Psoas muscle (tissue), 8 donors: ENCODE measurements at places on chromosomes 12 and 14. TPM values are rescaled to one million over a fixed set of nuclear protein-coding genes. Genes with fewer than 3 reads are reported as not detected.

DNA sequence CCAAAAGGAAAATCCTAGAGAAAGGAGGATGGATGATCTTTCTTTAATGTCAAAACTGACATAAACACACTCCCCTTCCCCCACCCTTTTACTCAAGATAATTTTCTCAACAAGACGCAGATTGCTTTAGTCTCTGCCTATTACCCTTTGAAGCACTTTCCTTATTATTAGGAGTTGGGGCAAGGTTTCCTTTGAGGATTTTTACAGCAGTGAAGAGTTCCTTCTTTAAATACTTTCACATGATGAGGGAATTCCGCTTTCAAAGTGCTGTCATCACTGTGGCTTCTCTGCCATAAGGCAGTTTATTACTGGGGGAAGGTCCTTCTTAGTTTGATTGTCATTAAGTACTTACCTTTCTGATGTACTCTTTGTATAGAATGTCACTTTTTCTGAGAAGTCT lies 172.1 kb downstream of the MSRB3 start:
- H3K4me3 ChIP-seq: no peak overlapping the region
- no peak for DNase-seq
- H3K4me1 ChIP-seq: no peaks in the 10 kb centered on the region
- no peaks in the 10 kb centered on the region for H3K27me3 ChIP-seq

- H3K27me3 ChIP-seq: no peaks in the 10 kb centered on the region
- H3K27ac ChIP-seq: no peak overlapping the region
- H3K4me3 ChIP-seq: no peak overlapping the region
- no peak for DNase-seq
- no peaks in the 10 kb centered on the region for H3K36me3 ChIP-seq
Measured at GRCh38 chr12:87270919-87271318, 758.3 kb downstream of the C12orf50 start.

DNA sequence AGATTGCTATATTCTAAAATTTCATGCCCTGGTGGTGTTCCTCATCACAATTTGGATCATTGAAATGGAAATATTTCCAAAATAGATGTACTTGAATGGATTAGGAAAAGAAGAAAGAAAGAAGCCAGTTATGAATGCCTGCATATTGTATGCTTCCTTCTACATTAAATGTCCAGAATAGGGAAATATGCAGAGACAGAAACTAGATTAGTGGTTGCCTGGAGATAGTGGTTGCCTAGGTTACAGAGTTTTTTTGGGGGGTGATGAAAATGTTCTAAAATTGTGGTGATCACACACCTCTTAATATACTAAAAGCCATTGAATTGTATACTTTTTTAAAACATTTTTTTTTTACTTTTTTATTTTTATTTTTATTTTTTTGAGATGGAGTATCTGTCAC lies 18.0 kb downstream of the TUBA1A start:
- H3K27me3 ChIP-seq: no peaks in the 10 kb centered on the region
- DNase-seq: no peak
- no peaks in the 10 kb centered on the region for H3K4me1 ChIP-seq
- no peak overlapping the region for H3K27ac ChIP-seq
- no peaks in the 10 kb centered on the region for H3K36me3 ChIP-seq
- H3K4me3 ChIP-seq: no peak overlapping the region

DNA sequence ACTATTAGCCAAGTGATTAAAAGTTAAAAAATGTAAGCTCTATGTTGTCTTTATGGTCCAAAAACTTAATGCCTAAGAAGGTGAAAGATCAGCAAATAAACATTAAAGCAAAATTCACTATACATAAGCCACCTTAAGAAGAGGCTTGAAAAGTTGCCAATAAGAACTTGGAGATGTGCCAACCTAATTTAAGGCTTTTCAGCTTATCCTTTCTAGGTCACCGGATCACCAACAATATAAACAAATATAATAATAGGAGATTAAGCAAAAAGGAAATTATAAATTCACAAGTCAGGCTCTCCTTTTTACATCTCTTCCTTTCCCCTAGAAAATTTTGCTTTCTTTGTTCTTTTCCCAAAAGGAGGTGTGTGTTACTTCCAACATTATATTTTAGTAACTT lies 30.9 kb downstream of the SLC2A3 start:
- no peaks in the 10 kb centered on the region for H3K27me3 ChIP-seq
- no peaks in the 10 kb centered on the region for H3K36me3 ChIP-seq
- H3K27ac ChIP-seq: no peak overlapping the region
- no peak overlapping the region for H3K4me3 ChIP-seq
- no peaks in the 10 kb centered on the region for H3K4me1 ChIP-seq

- H3K4me1 ChIP-seq: peaks cover 18% of the 10 kb centered on the region
- DNase-seq: no peak
- no peak overlapping the region for H3K4me3 ChIP-seq
- no peaks in the 10 kb centered on the region for H3K27me3 ChIP-seq
- no peak overlapping the region for H3K27ac ChIP-seq
Measured at GRCh38 chr14:89474464-89474863, 57.4 kb upstream of the FOXN3 start.

The AACS gene
- total RNA-seq: 4.7 TPM

DNA sequence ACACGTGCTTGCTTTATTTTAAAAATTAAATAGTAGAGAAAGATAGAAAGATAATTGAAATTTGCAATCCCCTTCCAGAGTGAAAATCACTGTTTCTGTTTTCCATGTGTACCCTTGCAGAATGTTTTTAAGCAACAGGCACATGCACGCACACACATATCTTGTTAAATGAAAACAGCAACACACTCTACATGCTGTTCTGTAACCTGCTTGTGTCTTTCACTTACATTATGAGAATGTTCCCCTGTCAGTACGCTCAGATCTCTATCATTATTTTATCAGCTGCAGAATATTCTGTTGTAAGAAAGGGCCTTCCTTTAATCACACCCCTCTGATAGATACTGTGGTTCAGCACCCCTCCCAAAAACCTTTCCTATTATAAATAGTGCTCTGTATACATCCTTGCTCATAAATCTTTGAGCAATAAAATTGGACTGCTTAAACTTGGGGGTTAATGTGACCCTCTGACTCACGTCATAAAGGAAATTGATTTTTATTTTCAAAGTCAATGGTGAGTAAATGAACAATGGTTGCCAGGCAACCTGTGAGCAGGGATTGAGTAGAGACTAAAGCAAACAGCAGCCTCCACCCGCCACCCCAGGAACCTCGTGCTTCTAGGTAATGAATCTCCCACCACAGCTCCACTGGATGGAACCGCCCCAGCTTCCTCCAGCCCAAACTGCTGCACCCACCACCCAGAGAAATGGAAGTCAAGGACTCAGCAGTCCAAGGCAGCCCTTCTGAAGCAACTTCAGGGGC lies 31.9 kb upstream of the CHGA start:
- H3K27ac ChIP-seq: no peak overlapping the region
- H3K36me3 ChIP-seq: no peaks in the 10 kb centered on the region
- H3K4me3 ChIP-seq: no peak overlapping the region
- DNase-seq: no peak
- no peaks in the 10 kb centered on the region for H3K27me3 ChIP-seq
- no peaks in the 10 kb centered on the region for H3K4me1 ChIP-seq

DNA sequence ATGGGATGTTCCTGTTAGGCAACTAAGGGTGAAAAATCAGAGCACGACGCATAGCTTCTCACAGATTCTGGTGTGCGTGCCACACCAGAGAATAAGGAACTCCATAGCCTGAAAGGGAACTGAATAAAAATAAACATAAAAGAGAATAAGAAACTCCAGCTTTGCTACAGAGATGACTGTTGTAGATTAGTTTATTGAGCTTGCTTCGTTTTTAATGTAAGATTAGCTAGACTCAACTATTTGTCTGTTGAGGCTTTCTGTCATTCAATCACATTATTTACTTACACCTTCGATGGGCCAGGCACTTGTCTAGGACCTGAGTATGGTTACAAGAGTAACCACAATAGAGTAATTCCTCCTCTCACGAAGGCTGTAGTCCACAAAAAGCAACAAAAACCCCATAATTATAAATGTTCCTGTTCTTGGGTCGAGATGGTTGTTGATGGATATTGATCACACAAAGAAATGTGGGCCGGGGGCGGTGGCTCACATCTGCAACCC lies 807 bp upstream of the ZCCHC8 start:
- H3K4me1 ChIP-seq: peaks cover 35% of the 10 kb centered on the region
- H3K27ac ChIP-seq: peak overlapping the region; percentile 99
- no peak for DNase-seq
- peak overlapping the region; percentile 96 for H3K4me3 ChIP-seq
- no peaks in the 10 kb centered on the region for H3K27me3 ChIP-seq

DNA sequence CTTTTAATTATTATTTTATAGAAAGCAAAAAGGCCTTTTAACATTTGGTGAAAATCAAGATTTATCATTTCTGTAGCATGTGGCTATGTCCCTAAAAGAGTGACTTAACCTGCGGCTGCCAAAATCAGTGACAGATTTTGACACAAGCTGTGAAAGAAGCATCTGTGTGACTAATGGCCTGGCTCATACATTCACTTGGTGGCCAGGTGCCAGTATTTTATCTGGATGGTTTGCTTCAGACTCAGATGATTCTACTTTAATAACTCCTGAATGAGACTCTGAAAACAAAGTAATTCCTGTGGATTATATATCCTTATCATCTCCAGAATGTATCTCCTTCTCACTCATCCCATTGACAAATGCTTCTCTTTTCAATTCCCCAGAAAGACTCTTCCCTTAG lies 103.0 kb downstream of the FSCB start:
- DNase-seq: no peak
- no peaks in the 10 kb centered on the region for H3K4me1 ChIP-seq
- no peak overlapping the region for H3K4me3 ChIP-seq
- H3K36me3 ChIP-seq: no peaks in the 10 kb centered on the region

The SRRM4 gene
- 0.19 TPM for total RNA-seq

DNA sequence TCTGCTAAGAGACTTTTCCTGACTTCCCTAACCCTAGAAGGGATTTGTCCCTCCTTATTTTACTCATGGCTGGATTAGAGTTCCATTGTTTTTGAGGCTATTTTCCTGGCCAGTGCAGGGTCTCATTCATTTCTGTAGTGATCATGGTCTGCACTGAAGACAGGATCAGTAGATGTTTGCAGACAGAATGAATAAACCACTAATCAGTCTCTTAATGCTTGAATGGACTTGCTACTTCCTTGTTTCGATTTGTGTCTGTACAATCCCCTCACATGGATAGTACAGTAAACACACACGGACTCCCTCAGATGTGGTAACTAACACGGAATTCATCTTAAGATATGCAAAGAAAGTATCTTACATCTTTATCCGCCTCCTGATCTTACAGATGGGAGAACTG lies 102.6 kb upstream of the PRB2 start:
- H3K27ac ChIP-seq: no peak overlapping the region
- H3K27me3 ChIP-seq: no peaks in the 10 kb centered on the region
- no peaks in the 10 kb centered on the region for H3K4me1 ChIP-seq
- DNase-seq: no peak
- no peak overlapping the region for H3K4me3 ChIP-seq

GRCh38 chr14:30410986-30411385 lies 148.0 kb upstream of the G2E3 start:
- H3K36me3 ChIP-seq: no peaks in the 10 kb centered on the region
- H3K4me1 ChIP-seq: no peaks in the 10 kb centered on the region
- DNase-seq: no peak

GRCh38 chr12:46560089-46560488 lies 187.5 kb upstream of the SLC38A2 start:
- H3K27ac ChIP-seq: peak overlapping the region; percentile 77
- no peaks in the 10 kb centered on the region for H3K27me3 ChIP-seq
- no peaks in the 10 kb centered on the region for H3K36me3 ChIP-seq
- peaks cover 49% of the 10 kb centered on the region for H3K4me1 ChIP-seq

DNA sequence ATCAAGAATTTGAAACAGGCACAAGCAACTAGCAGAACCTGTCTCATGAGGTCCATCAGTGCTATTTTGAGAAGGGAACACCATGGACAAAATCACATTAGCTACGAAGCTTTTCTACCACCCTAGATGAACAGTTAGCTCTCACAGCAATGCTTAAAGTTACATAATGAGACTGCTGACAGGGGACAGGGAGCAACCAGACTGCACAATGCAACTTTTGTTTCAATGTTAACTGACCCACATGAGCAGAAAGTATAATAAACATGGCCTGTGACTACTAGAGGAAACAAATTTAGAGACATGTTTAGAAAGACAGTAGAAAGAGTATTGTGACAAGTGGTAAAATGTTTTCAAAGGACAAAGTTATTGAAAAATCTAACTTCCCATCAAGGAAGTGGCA lies 282.8 kb downstream of the CEP128 start:
- no peaks in the 10 kb centered on the region for H3K4me1 ChIP-seq
- no peak for DNase-seq
- no peak overlapping the region for H3K27ac ChIP-seq
- H3K4me3 ChIP-seq: no peak overlapping the region
- H3K36me3 ChIP-seq: no peaks in the 10 kb centered on the region
- no peaks in the 10 kb centered on the region for H3K27me3 ChIP-seq

The PRKD1 gene
- 2.5 TPM for total RNA-seq

DNA sequence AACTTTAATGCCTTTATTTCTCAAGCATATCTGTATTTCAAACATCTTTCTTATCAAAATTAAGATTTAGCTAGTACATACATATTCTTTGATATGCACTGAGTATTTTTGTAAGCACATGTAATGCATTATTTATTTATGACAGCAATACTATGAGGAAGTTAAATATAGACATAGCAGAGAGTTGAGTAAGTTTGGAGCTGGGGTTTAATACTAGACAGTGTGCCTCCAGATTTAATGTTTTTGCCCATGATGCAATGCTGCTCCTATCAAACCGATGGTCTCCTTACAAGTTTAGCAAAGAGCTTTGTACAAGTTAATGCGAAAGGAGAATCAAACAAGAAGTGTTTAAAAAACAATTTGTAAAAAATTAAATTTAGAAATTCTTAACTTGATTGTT lies 826.6 kb upstream of the MGAT4C start:
- no peak for DNase-seq
- H3K4me1 ChIP-seq: no peaks in the 10 kb centered on the region
- H3K27ac ChIP-seq: no peak overlapping the region
- H3K27me3 ChIP-seq: no peaks in the 10 kb centered on the region

DNA sequence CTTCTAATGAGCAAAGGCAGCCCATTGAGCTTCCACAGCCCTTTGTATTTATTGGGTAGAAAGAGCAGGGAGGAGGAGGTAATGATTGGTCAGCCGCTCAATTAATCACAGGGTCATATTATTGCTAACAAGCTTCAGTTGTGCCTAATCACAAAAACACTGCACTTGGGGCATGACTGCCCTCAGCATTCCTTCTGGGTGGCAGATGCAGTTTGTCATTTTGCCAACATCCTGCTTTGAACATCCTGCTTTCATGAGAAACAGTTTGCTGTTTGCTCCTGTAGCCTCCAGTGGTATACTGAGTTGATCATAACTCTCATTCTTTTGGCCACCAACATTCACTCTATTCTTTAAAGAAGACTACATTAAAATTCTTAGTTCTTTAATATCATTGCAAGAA lies 462.9 kb upstream of the MIS18BP1 start:
- H3K27ac ChIP-seq: no peak overlapping the region
- no peaks in the 10 kb centered on the region for H3K4me1 ChIP-seq
- H3K4me3 ChIP-seq: no peak overlapping the region
- no peaks in the 10 kb centered on the region for H3K27me3 ChIP-seq
- DNase-seq: no peak
- no peaks in the 10 kb centered on the region for H3K36me3 ChIP-seq

The GZMB gene
- 1.0 TPM for total RNA-seq

GRCh38 chr14:59301354-59301753 lies 112.9 kb downstream of the DAAM1 start:
- H3K4me1 ChIP-seq: no peaks in the 10 kb centered on the region
- H3K27me3 ChIP-seq: no peaks in the 10 kb centered on the region
- no peak for DNase-seq
- no peaks in the 10 kb centered on the region for H3K36me3 ChIP-seq
- H3K4me3 ChIP-seq: no peak overlapping the region
